ENCODE measurements at places on chromosomes 4 and X.

- no peak for DNase-seq
Observed at GRCh38 chr4:3835527-3836405, 69.6 kb downstream of the ADRA2C start.

- no peak for DNase-seq
Observed at GRCh38 chr4:56209767-56210166, 177.5 kb downstream of the AASDH start.

DNA sequence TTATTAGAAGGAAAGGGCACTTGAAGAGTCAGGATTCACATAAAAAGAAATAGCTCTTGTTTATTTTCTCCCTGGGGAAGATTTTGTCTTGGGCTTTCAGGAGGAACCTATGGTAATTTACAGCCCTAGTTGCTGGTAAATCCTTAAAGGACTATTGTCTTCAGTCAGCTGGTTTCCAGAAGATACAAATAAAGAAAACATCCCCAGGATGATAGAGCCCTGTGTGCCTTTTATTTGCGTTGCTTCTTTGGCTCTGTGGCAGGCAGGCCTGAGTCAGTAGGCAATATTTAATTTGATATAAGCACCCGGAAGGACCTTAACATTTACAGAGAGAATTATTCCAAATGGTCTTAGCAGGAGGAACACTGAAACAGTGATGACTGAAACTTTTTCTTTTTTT lies 131.0 kb upstream of the SLC34A2 start:
- DNase-seq: no peak

DNA sequence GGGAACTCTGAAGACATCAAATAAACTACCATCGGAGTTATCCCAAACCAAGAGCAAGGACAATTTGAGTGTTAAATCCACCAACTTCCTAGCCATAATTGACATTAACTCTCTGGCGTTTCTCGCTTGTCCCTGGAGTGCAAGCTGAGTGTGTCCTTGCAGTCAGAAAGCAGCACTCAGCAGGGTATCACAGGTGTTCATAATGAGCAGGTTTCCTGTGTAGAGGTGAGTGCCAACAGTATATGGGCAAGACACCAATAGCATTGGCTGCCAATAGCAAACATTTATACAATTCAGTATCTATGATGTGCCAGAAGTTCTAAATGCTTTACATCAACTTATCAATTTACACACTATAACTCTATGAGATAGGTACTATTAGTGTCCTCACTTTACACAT lies 11.2 kb downstream of the BLTP1 start:
- DNase-seq: no peak

DNA sequence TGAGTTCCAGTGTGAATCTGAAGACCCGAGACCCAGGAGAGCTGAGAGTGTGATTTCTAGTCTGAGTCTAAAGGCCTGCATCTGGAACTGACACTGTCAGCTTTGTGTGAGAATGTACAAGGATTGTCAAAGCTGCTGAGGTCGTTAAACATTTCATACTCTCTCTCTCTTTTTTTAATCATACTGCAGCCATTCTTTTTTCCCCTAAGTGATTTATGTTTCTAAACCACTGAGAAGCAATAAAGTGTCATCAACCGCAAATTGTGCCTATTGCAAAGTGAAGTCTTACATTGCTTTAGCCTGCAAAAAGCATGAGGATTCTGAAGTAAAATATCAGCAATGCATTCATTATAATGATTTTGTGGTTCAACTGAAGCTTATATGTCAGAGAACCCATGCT lies 106.0 kb downstream of the ASMT start:
- no peak for DNase-seq

DNA sequence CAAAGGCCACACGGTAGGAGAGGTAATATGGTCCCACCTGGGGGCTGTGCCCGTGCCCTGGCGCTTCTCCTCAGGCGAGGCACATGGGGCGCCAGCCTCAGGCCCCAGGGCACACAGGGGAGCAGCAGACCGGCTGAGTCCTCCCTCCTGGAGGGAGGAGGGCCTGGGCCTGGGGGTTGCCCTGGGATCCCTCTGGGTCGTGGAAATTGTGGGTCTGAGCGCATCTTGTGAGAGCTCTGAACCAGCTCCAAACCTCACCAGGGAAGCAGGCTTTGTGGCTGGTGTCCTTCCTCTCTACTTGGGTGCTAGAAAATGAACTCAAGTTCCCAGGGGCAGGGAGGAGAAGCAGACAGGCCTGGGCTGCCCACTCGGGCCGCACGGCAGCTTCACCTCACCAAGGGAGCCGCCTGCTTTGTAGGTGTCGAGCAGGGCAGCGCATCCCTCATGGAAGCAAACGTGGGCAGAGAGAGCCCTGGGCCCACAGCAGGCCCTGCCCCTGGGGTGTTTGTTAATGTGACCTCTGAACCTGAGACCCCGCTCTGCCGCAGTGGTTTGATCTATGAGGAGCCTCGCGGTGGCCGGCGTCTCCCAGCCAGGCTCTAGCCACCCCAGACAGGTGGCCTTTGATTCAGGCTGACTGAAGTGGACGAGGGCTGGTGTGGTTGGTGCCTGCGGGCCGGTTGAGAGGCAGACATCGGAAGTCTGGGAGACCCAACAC lies 10.8 kb downstream of the HTRA3 start:
- DNase-seq: no peak

- DNase-seq: peak; percentile 7
Observed at GRCh38 chrX:24276015-24276414, 37.9 kb downstream of the SUPT20HL2 start.

DNA sequence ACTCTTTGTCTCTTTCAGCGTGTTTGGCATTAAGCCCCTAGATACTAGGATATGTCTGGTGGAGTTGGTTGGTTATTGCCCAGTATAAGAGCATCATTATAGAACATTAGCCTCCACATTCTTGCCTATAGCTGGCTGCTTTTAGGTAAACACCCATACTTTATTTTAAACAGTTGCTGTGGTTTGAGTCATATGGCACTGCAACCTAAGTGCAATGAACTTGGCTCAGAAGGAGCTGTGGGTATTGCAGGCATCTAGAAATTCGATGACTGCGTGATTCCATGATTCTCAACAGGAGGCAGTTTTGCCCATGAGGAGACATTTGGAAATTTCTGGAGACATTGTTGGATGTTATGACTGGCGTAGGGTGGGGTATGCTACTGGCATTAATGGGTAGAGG lies 49.5 kb downstream of the DCLK2 start:
- DNase-seq: no peak

GRCh38 chr4:3518941-3519340 lies 13.3 kb downstream of the LRPAP1 start:
- DNase-seq: no peak

DNA sequence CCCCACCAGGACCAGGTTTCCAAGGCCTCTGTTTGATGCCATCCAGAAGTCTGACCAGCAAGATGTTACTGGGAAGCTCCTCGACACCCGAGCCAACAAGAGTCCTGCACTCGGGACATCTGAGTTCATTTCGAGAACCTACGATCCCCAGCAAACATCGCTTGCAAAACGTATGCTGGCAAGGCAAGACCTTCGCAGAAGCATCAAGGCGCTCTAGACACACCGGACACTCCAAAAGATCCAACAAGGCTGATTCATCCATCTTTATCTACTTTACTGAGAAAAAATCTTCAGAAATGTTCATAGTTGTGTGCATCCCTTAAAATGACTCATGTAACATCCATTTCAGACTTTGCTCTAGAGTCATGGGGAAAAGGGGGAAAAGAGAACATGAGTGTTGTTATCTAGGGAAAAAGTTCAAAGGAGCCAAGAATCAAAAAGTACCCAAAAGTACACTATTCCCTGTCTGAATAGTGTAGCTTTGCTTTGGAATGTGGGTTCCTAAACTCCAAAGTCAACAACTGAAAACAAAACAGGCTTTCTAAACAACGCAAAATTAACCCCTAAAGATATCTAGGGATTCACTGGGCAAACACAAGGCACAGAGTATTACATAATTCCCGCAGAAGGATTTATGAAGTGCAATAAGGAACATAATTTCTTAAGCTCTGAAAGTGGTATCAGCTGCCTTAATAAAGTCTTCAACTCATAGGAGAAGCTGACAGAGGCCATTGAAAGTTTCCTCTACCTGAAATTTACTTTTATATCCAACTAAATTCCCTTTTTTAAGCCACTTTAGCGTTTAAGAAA lies 1.6 kb downstream of the SH3RF1 start:
- DNase-seq: no peak

DNA sequence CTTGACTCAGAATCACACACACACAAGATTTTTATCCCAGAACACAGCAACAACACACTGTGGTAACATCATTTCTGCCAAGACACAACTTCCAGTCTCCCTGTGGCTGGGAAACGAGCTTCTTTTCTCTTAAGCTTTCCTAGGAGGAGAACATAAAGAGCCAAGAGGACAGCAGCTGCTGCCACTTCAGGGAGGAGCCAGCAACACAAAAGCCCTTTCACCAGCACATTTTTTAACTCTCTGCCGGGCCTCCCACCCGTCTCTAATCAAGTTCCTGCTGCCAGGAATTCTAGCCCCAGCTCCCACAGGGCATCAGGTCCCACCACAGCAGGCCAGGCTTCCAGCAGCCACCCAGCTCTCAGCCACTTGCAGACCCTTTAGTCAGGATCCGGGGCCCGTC lies 22.4 kb downstream of the FAT1 start:
- DNase-seq: no peak

DNA sequence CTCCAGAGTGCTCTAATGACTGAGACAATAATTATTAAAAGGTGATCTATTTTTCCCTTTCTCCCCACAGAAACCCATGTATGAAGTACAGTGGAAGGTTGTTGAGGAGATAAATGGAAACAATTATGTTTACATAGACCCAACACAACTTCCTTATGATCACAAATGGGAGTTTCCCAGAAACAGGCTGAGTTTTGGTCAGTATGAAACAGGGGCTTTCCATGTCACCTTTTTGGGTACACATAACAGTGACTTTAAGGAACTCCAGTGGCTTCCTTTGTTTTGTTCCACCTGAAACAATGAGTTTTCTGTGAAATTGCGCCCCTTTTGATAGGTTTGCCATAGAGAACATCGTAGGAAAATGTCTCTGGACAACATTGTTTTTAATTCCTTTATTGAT lies 69.6 kb downstream of the KIT start:
- DNase-seq: no peak

GRCh38 chr4:23022032-23022431 lies 329.3 kb downstream of the GBA3 start:
- no peak for DNase-seq

GRCh38 chrX:27186671-27187070 lies 276.5 kb downstream of the PPP4R3C start:
- DNase-seq: no peak

DNA sequence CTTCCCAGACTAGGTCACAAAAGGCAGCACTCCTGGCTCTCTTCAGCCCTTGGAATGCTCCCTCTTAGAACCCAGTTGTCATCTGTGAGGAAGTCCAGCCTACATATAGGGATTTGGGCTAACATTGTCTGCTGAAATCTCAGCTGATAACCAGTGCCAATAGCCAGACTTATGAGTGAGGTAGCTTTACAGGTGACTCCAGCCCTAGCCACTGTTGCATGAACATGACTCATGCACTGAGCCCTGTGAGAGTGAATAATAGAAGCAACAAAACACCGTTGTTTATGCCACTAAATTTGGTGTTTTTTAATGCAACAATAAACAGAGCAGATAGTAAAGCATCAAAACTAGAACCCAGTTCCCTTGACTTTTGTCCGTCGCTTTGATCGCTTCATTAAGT lies 433.2 kb downstream of the STIM2 start:
- no peak for DNase-seq

DNA sequence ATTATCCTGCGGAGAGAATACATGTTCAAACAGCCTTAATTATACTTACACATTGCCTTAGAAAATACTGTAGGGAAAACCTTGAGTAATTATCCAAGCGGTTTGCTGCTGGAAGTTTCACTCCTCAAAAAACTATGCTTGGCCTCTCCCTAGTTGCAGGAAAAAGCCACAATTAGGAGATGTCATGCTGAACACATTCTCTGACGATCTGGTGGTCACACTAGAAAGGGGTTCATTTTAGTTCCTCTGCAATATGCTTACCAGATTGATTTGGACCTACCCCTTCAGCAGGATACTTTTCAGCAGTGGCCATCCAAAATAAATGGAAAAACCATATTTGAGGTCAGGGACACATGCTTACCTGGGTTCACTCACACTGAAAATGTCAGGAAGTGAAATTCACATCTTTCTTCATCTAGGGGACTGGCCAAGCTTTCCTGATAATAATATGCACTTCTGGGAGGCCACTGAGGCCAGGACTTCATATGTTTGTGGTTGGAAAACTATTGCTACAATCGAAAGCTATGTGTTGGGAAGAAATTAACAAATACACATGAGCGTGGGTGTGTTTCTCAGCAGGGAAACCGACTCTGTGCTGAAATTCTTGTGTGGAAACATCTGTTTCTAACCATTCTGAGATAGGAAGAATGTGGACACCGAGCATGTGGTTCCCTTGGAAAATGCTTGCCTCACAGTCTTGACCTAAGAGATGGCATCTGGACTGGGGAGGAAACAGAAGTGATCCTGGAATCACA lies 68.8 kb downstream of the ATXN3L start:
- peak; percentile 9 for DNase-seq

GRCh38 chr4:140113653-140114052 lies 40.3 kb downstream of the MAML3 start:
- DNase-seq: no peak

GRCh38 chrX:104112326-104112951 lies at the start of gene ZCCHC18:
ZCCHC18 (plus strand) TSS chrX:104112523; CDS start chrX:104114112, 1,589 bp downstream.
- peak; percentile 66 for DNase-seq

- DNase-seq: peak; percentile 18
Observed at GRCh38 chr4:110085131-110085530, 113.3 kb downstream of the ELOVL6 start.

DNA sequence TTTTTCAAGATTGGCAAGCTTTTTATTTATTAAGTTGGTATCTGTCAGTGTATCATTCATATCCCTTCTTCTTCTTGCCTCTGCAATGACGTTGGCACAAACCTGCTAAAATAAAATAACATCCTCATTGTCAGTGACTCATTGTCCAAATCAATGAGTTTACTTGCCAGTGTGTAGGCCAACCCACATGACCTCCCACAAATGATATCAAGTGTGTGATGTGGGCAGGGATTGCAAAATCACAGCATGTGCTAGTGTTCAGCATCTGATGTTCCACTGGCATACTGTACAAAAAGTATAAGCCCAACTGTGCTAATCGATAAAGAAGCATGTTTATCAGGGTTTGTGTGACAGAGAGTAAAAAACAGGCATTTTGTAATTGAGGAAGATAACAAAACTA lies 25.5 kb downstream of the GPAT3 start:
- no peak for DNase-seq

- no peak for DNase-seq
Observed at GRCh38 chr4:108411836-108412235, 208.5 kb upstream of the RPL34 start.

- DNase-seq: no peak
Observed at GRCh38 chr4:793093-793861, 32.7 kb downstream of the CPLX1 start.

DNA sequence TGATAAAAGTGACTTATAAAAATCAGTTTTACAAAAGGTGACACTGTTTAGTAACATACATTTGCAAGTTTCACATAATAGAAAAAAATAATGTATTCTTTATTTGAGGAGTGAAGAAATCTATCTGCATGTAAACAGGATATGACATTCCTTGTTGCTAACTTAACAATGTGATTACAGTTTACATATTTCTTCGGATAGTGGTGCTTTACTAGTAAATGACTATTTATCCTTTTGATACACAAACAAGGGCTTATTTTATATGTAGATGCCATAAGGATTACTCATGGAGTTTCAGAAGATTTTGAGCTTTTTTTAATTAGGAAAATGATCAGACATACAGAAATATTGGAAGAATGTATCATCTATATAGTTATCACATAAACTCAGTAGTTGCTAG lies 126.5 kb downstream of the SLIT2 start:
- no peak for DNase-seq

GRCh38 chr4:159271856-159272255 lies 169.0 kb downstream of the RAPGEF2 start:
- no peak for DNase-seq

- no peak for DNase-seq
Observed at GRCh38 chr4:6692806-6693205, 872 bp upstream of the S100P start.

All from endothelial cell (in vitro differentiated cells).